ENCODE measurements at places on chromosomes 3 and 15.

GRCh38 chr3:124469555-124469954 is 260.7 kb upstream of the UMPS start:
- no peak for DNase-seq

DNA sequence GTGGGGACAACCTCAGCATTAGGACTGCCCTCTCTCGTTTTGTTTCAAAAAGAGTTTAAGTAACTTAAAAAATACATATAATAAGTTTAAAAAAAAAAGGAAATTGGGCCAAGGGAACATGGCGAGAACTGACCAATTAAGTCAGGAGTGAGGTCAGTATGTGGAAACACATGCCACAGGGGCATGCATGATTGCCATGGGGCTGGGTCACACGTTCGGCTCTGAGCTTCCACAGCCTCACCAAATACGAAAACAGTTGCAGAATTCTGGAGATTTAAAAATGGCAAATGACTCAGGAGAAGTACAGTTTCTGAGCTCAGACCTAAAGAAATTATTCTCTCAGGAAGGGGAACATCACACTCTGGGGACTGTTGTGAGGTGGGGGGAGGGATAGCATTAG is 24.1 kb downstream of the PDE8A start:
- no peak for DNase-seq

GRCh38 chr3:73094951-73095350 is 33.5 kb downstream of the EBLN2 start:
- peak; percentile 45 for DNase-seq

DNA sequence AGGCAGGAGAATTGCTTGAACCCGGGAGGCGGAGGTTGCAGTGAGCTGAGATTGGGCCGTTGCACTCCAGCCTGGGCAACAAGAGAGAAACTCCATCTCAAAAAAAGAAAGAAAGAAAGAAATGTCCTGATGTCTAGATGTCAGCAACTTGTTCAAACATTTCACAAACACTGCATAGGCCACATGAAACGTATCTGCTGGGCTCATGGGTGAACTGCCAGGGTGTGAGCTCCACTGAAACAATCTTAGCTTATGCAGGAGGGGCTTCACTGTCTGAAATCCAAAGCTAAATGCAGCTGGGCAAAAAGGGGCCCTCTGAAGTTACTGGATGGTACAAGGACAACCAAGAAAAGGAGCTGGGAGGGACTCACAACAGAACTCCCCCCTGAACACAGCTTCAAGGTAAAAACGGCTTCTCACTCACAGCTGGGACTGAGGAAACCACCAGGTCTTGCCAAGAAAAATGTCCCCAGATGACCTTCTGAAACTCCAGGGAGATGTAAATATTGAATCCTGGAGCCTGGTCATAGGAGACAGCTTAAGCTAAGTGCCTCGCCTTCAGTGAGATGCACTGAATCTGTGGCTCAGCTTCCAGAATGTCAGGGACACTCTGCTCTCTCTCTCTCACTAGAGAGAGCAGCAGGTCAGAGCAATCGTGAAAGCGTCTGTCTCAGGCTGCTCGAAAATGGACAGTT is 31.9 kb downstream of the SEC61A1 start:
- DNase-seq: no peak

- no peak for DNase-seq
These were observed 95.8 kb upstream of the KLF13 start for GRCh38 chr15:31230630-31231485.

GRCh38 chr3:9500108-9501050 is 53.2 kb downstream of the LHFPL4 start:
- DNase-seq: no peak

- DNase-seq: no peak
These were observed 51.7 kb downstream of the UBP1 start for GRCh38 chr3:33388374-33389100.

GRCh38 chr15:70407336-70407670 is 309.6 kb upstream of the TLE3 start:
- DNase-seq: no peak

- no peak for DNase-seq
These were observed 191.0 kb downstream of the EPHB1 start for GRCh38 chr3:134985864-134986715.

DNA sequence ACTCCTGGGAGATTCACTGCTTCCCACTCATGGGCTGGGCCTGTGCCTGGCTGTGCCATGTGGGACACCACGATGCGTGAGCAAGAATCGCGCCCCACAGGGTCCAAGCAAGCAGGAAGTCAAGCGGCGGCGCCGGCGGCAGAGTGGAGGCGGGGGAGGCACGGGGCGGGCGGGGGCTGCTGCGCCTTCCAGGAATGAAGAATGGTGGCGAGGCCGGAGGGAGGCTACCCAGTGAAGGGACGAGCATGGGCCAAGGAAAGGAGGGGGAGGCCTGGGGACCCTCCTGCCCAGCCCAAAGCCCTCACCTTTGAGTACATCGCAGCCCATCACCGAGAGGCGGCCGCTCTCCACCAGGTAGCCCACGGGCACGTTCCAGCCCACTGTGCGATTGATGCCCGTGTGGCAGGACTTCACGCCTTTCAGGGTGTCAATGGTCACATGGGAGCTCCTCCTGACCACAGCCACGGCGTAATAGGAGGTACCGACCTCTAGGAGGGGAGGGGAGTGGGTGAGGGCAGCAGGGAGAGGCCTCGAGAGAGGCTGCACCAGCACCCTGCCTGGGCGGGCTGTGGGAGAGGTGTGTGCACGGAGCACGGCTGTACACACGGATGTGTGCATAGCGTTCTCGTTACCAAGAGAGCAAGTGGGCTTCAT is 5.5 kb downstream of the MELTF start:
- DNase-seq: no peak

DNA sequence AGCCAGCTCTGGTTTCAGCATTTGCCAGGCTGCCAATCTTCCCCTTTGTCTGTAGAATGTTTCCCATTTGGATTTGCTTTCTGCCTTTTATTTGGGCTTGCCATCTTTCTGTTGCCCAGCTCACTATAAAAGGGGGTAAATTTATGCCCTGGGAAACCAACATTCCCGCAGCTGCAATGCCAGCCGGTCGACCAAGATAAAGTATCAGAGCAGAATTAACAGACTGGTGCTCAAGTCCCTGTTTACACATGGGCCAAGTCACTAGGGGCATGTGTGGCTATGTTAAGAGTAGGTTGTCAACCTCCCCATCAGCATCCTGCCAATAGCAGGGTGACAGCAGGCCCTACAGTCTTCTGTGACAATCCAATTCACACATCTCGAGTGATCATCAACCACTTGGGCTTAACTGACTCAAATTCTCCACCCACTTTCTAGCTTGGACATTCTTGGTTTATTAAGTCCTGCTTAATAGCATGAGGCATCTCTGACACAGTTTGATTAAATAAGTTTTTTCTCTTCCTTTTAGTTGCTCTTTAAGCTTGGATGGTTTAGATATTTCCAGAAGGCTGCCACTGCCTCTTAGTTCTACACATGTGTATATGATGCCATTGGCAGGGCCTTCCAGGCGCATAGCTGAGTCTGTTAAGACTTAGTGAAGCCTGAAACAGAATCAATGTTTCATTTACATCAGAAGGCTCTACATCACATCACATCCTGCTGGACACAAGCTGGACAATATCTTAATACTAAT is 24.1 kb upstream of the VEPH1 start:
- DNase-seq: no peak

DNA sequence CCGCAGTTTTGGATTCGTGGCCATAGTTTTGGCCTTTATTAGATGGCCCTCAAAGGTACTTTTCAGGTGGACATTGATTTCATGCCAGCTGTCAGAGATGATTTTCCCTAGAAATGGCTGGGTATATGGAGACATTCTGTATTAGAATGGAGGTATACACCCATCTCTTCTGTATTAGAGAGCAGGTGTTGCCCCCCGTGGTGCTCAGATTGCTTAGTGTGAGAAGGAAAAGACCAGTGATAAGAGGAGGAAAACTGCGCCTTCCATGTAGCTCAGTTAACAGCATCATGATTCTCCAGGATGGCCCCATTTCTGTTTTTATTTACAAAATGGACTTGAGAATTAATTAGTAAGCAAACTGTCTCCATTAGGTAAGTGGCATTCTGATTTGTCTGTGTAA is 145.9 kb downstream of the IGF1R start:
- no peak for DNase-seq

GRCh38 chr15:52791776-52792175 is 1.6 kb upstream of the ONECUT1 start:
- no peak for DNase-seq

- no peak for DNase-seq
These were observed 30.2 kb downstream of the MCCC1 start for GRCh38 chr3:183069086-183069485.

- DNase-seq: no peak
These were observed 11.8 kb upstream of the CCR8 start for GRCh38 chr3:39317571-39318169.

DNA sequence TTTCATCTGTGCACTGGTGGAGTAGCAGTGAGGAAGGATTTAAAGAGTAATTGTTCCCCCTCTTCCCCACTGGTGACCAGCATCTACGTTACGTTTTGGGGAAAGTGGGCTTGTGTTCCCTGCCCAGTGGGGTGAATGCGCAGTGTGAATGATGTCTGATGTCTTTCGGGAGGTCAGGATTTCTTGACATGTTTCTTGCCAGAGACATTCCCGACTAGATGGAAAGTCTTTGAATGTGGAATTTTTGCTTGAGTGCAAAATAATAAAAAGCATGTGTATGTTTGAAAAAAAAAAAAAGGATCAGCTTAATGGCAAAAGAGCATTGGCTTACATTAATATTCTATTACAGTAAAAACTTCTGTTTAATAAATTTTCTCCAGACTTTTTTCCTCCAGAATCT is 632.2 kb downstream of the FOXP1 start:
- no peak for DNase-seq

All from NCI-H1436 (cell line).